ENCODE measurements at places on chromosomes 6 and 20. TPM values are rescaled to one million over a fixed set of nuclear protein-coding genes. Genes with fewer than 3 reads are reported as not detected.

The CNBD2 gene
- 24.8 TPM for total RNA-seq

GRCh38 chr6:145891565-145891964 lies 72.6 kb downstream of the SHPRH start:
- H3K36me3 ChIP-seq, result peaks cover 29% of the 10 kb centered on the region
- no peaks in the 10 kb centered on the region for H3K27me3 ChIP-seq
- DNase-seq, result no peak
- H3K27ac ChIP-seq, result no peak overlapping the region

GRCh38 chr6:40112350-40112749 lies 178.1 kb upstream of the MOCS1 start:
- H3K4me3 ChIP-seq, result no peak overlapping the region
- H3K36me3 ChIP-seq, result no peaks in the 10 kb centered on the region
- no peak overlapping the region for H3K27ac ChIP-seq
- no peaks in the 10 kb centered on the region for H3K27me3 ChIP-seq
- no peaks in the 10 kb centered on the region for H3K4me1 ChIP-seq

The EGFL8 gene
- 9.9 TPM for total RNA-seq
